ENCODE measurements at places on chromosomes 5 and 9. TPM values are rescaled to one million over a fixed set of nuclear protein-coding genes. Genes with fewer than 3 reads are reported as not detected.

PRDM9 gene
- not detected for total RNA-seq

WWC1 gene
- 86.6 TPM for total RNA-seq

RGS7BP gene
- total RNA-seq: not detected

ASTN2 gene
- 5.3 TPM for total RNA-seq

FOXD4L4 gene
- total RNA-seq: 0.07 TPM

ENG gene
- total RNA-seq: 0.15 TPM

LCN9 gene
- total RNA-seq: 0.16 TPM

SPATA31A3 gene
- total RNA-seq: not detected

INSL4 gene
- 17.9 TPM for total RNA-seq

NTRK2 gene
- total RNA-seq: not detected

GSN gene
- total RNA-seq: 90.9 TPM

DNAJC25 gene
- 11.3 TPM for total RNA-seq

LMX1B gene
- 1.4 TPM for total RNA-seq

MSH3 gene
- total RNA-seq: 7.2 TPM

PCDHGA3 gene
- total RNA-seq: not detected

PCDHGA10 gene
- total RNA-seq: 0.03 TPM

EPB41L4B gene
- 23.6 TPM for total RNA-seq

STPG3 gene
- total RNA-seq: not detected

RNF208 gene
- 1.9 TPM for total RNA-seq

KCNMB1 gene
- total RNA-seq: not detected

BRD8 gene
- total RNA-seq: 42.6 TPM

FREM1 gene
- not detected for total RNA-seq

THBS4 gene
- total RNA-seq: 0.23 TPM

SPINK4 gene
- not detected for total RNA-seq

PCA3 gene
- not detected for total RNA-seq

TRIM7 gene
- 29.9 TPM for total RNA-seq

TERT gene
- total RNA-seq: 2.7 TPM

GARNL3 gene
- total RNA-seq: 2.4 TPM

FAM221B gene
- not detected for total RNA-seq

SLC12A7 gene
- 27.0 TPM for total RNA-seq

TNFSF8 gene
- total RNA-seq: not detected

GAPVD1 gene
- total RNA-seq: 11.4 TPM

PCDHB3 gene
- total RNA-seq: 0.07 TPM

TJP2 gene
- 4.9 TPM for total RNA-seq

CHSY3 gene
- total RNA-seq: 0.09 TPM

LCN2 gene
- total RNA-seq: 3.7 TPM

RUSC2 gene
- 31.9 TPM for total RNA-seq

MUSK gene
- not detected for total RNA-seq

SH3TC2 gene
- 0.69 TPM for total RNA-seq

GLDC gene
- 13.6 TPM for total RNA-seq

KIF24 gene
- 3.3 TPM for total RNA-seq

ANKDD1B gene
- not detected for total RNA-seq

LIX1 gene
- not detected for total RNA-seq

SLC25A51 gene
- total RNA-seq: 19.9 TPM

S1PR3 gene
- 96.4 TPM for total RNA-seq

SPATA31C1 gene
- not detected for total RNA-seq

RAB3C gene
- total RNA-seq: not detected

OBP2B gene
- total RNA-seq: not detected

SPINK13 gene
- total RNA-seq: not detected

PLAC8L1 gene
- 0.31 TPM for total RNA-seq

AGXT2 gene
- total RNA-seq: not detected

AQP7 gene
- 0.31 TPM for total RNA-seq

ELAVL2 gene
- total RNA-seq: 0.05 TPM

SNAPC4 gene
- 12.0 TPM for total RNA-seq

TMEM252 gene
- total RNA-seq: not detected

BARHL1 gene
- total RNA-seq: not detected

THG1L gene
- total RNA-seq: 29.9 TPM

PCDHGB1 gene
- total RNA-seq: 1.7 TPM

AK1 gene
- total RNA-seq: 44.0 TPM

Measured in A549 treated with Hydrocortisone at 1 μM for 4 hours (cell line).